ENCODE measurements at places on chromosomes 11 and 22.

- ATAC-seq: no peak
Measured at GRCh38 chr11:75208446-75208845, 32.1 kb upstream of the TPBGL start.

- ATAC-seq: no peak
Measured at GRCh38 chr11:132231656-132232347, 861.4 kb downstream of the NTM start.

GRCh38 chr11:102792604-102793003 lies 5.4 kb downstream of the MMP1 start:
- ATAC-seq: no peak

DNA sequence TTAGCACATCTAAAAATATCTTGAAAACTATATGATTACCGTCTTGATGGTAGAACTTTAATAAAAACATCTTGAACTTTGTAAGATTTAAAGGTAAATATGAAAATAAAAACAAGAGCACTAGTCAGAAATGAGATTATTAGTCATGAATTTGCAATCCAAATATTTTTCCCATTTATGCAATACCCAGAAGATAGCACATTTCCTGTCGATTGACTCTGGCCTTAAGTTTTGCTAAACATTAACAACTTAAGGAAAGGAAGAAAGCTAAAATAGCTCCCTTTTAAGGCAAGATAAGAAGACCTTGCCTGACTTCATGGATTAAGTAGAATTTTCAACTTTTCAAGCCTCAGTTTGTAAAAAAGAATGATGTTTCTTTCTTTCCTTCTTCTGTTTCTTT lies 1374.7 kb upstream of the RAG2 start:
- ATAC-seq: no peak

GRCh38 chr22:43301866-43302265 lies 41.3 kb downstream of the SCUBE1 start:
- no peak for ATAC-seq

- ATAC-seq: no peak
Measured at GRCh38 chr11:108032800-108033199, 24.1 kb downstream of the CUL5 start.

GRCh38 chr11:11538277-11538960 lies 83.4 kb downstream of the GALNT18 start:
- no peak for ATAC-seq

DNA sequence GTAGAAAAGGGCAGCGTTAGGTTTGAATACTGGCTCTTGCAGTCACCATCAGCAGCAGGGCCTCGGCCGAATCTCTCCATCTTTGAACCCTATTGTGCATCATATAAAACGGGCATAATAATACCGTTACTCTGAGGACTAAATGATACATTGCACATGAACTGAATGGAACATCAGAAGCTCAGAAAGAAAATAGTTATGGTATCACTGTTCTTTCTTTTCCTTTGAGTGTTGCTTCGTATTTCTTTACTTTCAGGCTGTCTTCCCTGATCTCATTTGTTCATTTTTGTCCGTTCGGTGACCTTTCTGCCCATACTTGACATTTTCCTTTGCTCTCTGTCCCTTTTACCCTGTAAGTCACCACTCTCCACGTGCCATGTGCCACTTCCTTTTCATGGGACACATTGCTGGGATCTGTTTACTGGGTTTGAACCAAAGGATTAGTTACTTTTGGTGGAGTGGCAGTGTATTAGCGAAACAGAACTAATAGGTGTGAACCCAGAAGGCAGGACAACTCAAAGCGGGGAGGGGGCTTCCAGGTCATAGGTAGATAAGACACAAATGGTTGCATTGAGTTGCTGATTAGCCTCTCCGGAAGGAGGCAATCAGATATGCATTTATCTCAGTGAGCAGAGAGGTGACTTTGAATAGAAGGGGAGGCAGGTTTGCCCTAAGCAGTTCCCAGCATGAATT lies 717 bp upstream of the ZNF202 start:
- no peak for ATAC-seq

GRCh38 chr22:39938509-39939111 lies 21.6 kb upstream of the TMA7B start:
- ATAC-seq: peak; percentile 80

DNA sequence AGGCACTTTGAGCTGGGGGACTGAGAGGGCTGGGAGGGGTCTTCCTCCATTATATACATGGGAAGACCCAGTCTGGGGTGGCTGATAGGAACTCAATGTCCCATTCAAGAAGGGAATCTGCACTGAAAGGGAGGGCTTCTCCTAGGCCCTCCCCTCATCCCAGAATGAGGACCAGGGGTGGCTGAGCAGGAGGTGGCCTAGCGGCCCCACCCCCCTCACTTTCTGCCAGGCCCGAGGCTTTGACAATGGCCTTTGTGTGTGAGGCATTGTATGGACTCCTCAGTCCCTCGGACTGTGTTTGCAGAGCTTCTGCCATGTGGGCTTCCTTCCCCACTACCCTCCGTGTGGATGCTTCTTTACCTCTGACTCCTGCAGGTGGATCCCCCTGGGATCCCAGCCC lies 65.7 kb downstream of the NECTIN1 start:
- ATAC-seq: no peak

GRCh38 chr11:47158242-47158641 lies 18.4 kb downstream of the ARFGAP2 start:
- no peak for ATAC-seq

GRCh38 chr22:49976439-49977175 lies 16.0 kb downstream of the PIM3 start:
- ATAC-seq: peak; percentile 68

DNA sequence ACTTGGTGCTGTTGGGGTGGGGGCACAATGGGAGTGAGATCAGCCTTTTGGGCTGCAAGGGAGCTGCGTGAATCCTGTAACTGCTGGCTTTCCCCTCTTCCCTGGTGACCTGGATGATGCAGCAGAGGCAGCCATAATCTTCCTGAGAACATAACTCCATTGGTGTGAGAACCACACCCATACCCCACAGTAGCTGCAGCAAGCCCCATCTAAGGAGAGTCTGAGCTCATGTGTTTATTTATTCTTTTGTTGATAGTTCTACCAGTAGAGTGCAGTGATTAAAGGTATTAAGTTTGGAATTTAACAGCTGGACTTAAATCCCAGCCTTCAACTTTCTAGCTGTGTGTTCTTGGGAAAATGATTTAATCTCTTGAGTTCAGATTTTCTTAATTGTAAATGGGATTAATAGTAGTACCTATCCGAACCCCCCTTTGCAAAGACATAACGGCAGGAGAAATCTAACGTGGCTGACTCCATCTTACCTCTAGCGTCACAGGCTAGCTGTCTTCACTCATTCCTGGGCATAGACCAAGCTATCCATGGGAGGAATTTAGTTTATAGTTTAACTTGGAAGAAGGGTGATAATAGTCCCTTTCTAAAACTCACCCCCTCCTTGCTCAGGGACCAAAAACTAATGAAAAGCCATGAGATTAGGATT lies 385.0 kb upstream of the DDI1 start:
- ATAC-seq: no peak

DNA sequence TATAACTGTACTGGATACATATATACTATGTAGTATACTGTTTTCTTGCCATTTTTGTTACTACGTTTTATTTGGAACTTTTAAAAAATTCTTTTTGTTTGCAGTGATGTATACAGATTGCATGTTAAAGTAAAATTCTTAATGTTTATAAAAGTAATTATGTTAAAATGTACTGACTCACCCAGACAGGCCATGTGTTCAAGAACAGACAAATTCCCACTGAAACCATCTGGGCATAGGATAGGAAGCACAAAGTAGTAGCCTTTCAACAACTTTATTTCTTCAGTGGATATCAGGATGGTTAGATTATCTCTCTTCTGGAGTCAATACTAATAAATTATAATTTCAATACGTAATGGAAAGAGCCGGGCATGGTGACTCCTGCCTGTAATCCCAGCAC lies 19.8 kb downstream of the PRMT3 start:
- no peak for ATAC-seq

DNA sequence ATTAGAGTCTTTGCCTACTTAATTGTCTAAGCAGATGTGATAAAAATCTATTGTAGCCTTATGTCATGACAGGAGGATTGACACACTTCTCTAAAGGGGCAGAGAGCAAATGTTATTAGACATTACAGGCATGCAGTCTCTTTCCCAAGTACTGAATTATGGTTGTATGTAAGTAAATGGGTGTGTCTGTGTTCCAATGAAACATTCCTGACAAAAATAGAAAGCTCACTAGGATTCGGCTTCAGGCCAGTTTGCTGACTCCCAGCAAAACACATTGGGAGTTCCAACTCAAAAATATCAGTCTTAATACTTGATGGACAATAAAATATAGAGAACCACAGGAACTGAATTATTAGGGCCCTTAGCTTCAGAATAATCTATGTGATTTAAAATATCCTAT lies 1480.4 kb downstream of the FAM181B start:
- no peak for ATAC-seq

DNA sequence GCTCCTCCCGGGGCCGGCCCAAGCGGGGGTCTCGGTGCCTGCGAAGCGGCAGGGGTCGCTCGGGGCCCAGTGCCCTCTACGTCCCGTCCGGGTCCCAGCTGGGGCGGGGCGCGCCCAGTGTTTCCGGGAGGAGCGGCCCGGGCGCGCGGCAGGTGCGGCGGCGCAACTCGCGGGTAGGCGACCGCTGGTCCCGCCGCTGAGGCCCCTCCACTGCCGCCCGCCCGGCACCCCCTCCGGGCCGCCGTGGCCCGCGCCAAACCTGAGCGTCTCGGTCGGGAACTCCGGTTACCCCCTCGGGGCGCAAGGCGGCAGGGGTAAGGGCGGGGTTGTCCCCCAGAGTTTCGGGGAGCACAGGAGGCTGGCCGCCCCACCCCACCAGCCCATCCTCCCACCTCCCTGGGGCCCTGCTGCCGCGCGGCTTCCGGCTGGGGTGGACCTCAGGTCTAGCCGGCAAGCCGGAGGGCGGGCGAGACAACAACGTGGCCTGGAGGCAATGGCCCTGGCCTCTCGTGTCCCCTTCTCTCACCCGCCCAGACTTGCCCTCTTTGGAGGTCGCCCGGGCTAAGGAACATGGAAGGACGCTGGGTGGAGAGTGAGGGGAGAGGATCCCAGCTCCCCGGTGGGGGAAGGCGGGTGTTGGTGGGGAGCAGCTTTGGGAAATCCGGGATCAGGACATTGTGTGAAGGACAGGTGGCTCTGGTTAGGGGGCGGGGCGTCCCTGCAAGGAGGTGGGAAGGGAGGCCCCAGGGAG lies 398 bp upstream of the CRACR2B start:
- no peak for ATAC-seq

Data from activated CD4-positive, CD25-positive, alpha-beta regulatory T cell treated with anti-CD3 and anti-CD28 coated beads, Interleukin-2, amount 50 U/mL, for 24 hours (primary cell).